Brain microvascular endothelial cell (primary cell): ENCODE measurements at places on chromosomes 1 and 21.

GRCh38 chr1:84620720-84621313 is 46.6 kb upstream of the CTBS start:
- DNase-seq, result peak; percentile 57

DNA sequence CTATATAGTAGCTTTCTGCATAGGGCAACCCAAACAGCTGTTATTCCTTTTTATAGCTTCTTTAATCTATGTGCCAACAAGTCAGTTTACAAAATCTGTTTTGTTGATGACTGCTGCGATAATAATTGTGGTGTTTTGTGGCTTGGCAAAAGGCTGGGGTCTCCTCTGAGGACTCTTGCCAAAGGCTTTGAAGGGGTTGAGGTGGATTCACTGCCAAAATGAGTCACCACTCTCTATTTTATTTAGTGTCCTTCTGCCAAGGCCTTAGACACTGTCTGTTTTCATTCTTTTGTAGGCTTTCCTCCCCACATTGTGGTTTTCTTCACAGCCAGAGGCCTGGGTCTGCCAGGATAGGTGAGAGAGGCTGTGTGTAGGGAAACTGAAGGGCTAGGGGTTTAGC is 161.8 kb downstream of the NFIA start:
- peak; percentile 61 for DNase-seq

- no peak for DNase-seq
Measured at GRCh38 chr1:110561596-110561995, 42.6 kb upstream of the KCNA10 start.

- DNase-seq, result no peak
Measured at GRCh38 chr1:68338081-68338480, 105.8 kb upstream of the WLS start.

- DNase-seq, result no peak
Measured at GRCh38 chr21:45043541-45044020, 30.8 kb upstream of the ADARB1 start.
